NCI-H1105 treated with DMSO at 0.1 percent for 48 hours (cell line): ENCODE measurements at places on chromosomes 13 and 19.

DNA sequence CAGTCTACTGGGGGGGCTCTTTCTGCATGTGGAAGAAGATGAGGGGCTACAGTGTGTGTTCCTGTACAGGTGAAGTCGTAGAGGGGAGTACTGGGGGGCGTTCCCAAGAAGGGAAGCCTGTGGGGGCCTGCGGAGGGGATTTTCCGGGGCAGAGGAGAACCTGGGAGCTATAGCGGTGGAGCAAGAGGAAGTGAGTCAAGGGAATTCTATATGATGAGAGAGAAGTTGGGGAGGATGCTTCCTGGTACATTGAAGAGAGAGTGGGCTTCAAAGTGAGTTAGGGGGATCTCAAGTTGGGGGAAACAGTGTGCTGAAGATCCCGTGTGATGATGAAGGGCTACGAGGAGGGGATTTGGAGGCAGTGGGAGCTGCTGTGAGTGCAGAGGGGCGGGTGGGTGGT is 1.9 kb upstream of the CACNG8 start:
- no peak for DNase-seq

- no peak for DNase-seq
Observed at GRCh38 chr19:33953592-33953991, 156.9 kb downstream of the KCTD15 start.

DNA sequence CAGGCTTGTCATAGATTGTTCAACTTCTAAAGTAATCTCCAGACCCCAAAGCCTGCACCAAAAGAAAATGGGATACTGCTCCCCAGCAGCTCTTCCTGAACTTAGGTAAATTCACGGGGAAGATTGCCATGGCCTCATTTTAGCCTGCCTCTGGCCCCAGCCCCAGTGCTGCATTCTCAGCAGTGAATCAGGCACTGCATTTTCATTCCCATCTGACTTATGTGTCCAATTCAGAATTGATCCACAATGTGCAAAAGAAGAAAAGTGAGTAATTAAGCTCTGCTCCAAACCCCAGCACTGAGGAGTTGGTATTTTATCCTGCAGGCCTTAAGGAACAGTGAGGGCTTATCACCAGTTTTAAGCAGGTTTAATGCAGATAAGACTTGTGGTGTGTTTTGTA is 176.4 kb downstream of the KCTD12 start:
- no peak for DNase-seq

DNA sequence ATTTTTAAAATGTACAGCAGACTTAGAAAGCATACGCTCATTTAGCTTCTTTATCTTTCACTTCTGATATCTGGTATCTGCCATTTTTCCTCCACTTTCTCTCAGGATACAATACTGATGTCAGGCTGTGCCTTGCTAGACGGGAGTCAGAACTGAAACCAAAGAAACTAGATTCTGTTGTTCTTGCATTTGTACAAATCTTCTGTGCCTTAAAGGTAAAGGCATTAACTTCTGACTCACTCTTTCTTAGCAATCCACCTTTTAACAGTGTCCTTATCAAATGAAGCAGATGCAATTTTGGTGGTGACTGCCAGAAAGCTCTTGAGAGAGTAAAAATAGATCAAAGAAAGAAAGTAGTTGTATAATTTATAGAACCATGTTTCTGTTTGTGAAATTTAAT is 370.4 kb downstream of the PCDH20 start:
- no peak for DNase-seq

- no peak for DNase-seq
Observed at GRCh38 chr13:51807041-51807440, 3.1 kb upstream of the DHRS12 start.

- no peak for DNase-seq
Observed at GRCh38 chr19:4985551-4985991, 16.7 kb downstream of the KDM4B start.

DNA sequence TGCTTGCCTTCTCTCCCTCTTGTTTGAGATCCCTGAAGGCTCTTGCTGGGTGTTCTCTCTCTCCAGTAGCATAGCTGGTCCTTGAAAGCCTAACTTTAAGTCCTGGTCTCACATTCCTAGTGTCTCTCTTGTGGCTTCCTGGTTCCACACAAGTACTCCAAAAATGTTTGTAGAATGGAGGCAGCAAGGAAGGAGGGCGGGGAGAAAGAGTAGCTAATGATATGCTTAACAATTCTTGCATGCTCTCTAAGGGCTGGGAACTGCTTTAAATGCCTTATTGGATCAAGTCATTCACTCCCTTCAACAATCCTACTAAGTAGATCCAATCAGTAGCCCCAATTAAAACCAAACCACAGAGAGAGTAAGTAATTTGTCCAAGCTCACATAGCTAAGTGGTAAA is 357.3 kb downstream of the KLF5 start:
- DNase-seq, result no peak

GRCh38 chr19:13979686-13980085 is 26.4 kb downstream of the RFX1 start:
- no peak for DNase-seq

DNA sequence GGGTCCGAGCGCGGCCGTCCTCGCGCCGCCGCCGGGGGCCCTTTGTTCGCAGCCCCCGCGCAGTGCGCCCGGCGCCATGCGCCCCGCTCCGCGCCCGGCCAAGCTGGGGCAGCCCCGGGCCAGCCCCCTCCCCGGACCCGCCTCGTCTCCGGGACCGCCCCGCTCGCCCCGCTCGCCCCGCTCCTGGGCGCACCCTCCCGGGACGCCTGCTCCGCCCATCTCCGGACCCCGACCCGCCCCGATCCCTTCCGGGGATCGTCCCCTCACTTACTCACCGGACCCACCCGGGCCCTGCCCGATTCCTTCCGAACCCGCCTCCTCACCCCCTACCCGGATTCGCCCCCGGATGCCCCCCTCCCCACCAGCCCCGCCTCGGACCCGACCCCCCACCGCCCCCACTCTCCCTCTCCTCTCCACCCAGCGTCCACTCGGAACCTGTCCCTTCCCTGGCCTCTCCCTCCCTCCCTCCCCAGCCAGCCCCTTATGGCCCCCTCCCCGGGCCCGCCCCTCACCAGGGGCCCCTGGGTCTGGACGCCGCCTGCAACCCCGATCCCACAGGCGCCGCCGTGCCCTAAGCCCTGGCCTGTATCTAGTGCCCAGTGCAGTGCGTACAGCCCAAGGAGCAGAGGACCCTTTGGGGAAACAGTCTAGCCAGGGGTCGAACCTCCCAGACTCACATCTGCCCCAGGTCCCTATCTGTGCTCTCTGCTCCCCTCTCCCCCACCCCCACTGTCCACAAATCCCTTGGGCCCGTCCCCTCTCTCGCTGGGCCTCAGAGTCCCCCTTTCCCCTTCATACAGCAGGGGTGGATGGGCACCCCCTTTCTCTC is at the start of gene CPAMD8:
CPAMD8 (minus strand) TSS at position 105 of the 829 bp plus-strand sequence. CDS start 168 bp downstream, outside the sequence.
- no peak for DNase-seq

GRCh38 chr19:38850976-38851621 is 1.3 kb upstream of the HNRNPL start:
- no peak for DNase-seq

DNA sequence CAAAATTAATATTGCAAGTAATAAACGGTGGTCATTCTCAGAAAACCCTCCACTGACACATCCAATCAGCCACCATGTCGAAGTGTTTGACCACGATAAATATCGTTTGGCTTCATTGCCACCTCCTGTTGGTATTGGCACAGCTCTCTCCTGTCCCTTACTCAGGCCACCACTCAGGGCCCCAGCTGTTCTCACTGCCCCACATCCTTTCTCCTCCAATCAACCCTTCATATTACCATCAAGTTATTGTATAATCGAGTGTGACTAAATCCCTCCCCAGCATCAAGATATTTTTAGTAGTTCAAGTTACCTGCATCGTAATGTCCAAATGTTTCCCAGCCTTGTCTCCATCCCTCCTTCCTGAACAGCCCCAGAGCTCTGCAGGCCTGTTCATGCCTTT is 50.4 kb downstream of the SACS start:
- DNase-seq, result no peak

GRCh38 chr19:10601999-10602329 is 14.9 kb upstream of the AP1M2 start:
- no peak for DNase-seq

DNA sequence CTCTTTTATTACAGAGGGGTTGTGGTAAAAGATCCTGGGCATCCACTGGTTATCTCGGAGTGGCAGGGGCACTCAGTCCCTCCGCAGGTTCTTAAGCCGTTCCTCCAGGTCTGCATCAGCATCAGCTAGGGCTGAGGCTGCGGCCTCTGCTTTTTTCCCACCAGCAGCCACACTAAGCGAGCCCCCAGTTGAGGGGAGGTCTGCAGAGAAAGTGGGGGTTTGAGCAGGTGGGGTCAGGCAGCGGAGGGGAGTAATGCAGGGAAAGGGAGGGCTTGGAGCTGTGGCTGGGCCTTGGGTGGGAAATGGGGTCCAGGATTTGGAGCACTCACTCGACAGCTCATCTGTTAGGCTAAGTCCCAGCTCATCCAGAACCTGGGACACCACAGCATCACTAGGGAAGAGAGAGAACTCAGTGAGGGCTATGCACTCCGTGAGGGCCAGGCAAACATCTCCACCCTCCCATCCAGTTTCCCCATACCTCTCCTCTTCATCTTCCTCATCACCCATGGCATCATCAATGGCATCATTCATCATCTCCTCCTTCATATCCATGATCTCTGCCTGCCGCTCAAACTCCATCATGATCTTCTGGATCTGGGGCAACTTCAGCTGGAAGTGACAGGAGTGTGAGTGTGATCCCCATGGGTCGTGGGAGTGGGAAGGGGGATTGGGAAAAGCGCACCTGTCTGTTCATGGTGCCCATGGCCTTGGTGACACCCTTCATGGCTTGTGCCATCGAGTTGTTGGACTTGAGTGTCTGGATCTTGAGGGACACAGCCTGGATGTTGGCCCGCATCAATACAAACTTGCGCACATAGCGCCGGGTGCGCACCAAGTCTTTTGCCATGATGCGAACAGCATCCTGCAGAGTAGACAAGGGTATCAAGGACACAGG is 3.1 kb downstream of the CHMP2A start:
- no peak for DNase-seq

DNA sequence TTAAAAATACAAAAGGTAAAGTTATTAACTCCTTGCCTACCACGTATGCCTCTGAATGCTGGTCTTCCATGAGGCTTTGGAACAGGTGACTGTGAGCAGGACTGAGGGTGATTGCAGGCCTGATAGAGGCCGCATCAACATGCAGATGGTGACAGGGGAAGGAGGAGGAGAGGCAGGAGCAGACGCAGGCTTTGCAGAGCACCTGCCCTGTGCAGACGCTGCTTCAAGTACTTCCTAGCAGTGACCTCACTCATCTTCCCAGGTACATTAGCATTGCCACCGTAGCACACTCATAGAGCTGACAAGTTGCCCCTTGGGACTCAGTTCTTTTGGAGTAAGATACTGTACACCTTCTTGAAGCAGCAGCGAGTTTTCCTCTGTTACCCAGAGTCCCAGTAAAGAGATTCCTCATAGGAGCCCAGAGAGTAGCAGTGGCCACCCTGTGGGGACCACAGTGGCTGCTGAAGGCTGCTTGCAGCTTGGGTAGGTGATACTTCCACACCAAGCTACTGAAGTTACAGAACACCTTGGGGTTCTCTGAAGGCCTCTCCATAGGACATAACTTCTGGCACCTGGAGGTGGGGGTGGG is 56.0 kb downstream of the ZNF536 start:
- DNase-seq, result peak; percentile 81

DNA sequence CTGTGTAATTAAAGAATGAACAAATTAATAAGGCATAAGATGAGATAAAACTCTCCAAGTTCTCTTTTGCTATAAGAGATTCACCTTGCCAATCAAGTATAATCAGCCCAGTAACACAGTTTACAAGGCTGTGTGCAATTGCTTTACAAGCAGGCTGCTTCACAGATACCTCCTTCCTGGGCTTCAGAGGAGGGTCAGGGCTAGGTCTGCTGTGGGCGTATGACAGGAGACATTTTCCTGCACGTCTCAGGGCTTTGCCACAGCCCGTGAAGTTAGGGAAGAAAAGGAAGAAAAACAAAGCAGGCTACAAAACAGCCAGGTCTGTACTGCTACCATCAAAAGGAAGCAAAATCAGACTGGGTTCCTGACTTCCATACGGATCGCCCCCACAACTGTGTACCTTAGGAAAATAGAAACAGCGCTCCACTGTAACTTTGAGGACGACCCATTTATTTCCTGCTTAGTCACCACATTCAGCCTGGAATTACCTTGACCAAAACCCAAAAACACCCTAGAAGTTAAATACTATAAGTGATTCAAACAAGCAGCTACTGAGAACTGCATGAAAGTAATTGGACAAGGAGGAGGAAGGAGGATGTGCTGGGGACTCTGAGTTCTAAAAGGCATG is 12.4 kb downstream of the EFNB2 start:
- DNase-seq, result no peak

GRCh38 chr13:33799950-33800592 is 17.9 kb upstream of the RFC3 start:
- peak; percentile 21 for DNase-seq
